ENCODE measurements at places on chromosomes 6 and 20.

DNA sequence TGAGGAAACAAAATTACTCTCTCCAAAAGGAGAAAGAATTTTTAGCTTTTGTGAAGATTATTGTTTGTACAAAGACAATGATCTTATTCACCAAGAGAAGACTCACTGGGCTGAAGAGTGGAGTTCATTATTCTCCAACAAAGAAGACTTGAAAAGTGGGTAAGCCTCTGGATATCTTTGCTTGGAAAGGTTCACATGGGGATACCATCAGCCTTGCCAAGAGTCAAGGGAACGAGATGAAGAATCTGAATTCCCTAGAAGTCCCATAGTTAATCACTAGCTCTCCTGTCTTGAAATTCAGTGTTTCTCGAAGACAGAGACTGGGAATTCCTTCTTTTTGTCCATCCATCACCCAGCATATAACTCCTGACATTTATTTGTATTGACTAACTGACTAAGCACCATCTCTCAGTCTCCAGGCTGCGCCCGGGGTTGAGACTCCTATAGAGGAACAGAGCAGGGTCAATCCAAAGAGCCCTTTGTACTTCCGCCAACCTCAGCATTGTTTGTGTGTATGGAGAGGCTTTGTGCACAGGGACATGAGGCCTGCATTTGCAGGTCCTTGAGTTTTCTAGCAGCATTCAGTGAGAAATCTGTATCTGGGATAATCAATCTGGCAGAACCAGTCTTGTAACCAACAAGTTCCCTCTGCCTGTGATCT, 461.9 kb downstream of the KIF16B start:
- DNase-seq, result no peak

GRCh38 chr6:35522660-35523658, 10.3 kb upstream of the TULP1 start:
- peak; percentile 19 for DNase-seq

DNA sequence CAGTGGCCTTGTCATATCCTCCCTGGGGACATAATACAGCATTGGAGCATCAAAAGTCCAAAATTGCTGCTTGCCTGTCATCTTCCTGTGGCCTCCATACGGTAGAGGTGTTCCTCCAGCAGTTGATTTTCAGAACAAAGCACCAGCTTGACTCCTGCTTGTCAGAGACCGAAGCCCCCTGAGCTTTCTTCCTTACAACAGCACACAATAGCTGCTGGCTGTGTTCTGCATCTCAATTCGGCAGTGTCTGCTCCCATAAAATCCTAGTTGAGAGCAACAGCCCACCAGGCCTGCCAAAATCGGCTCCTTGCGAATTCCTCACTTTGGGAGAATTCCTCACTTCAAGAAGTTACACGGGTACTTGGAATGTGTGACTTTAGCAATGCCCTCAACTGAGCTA, 372.9 kb downstream of the SAMD5 start:
- DNase-seq, result no peak

- DNase-seq, result no peak
These were observed 264.4 kb downstream of the HACE1 start for GRCh38 chr6:104595311-104595820.

DNA sequence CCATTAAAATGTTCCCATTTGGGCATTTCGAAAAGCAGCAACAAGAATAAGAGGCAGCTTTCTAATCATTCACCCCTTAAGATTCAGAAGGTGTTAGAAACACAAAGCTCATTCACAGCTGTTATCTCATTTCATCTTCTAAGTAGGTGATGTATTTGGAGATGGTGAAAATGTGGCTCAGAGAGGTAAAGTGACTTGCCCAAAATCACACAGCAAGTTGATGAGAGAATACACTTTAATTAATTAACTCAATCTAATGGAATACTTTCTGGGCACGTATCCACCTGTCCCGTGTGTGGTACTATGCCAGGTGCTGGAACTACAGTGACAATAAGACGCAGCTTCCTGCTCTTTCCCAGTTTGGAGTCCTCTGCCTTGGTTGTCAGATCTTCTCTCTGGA, 147.4 kb upstream of the LRFN2 start:
- DNase-seq, result no peak

All from astrocyte of the cerebellum (primary cell).